GM23248 (cell line): ENCODE measurements at places on chromosomes 12 and 14. TPM values are rescaled to one million over a fixed set of nuclear protein-coding genes. Genes with fewer than 3 reads are reported as not detected.

DNA sequence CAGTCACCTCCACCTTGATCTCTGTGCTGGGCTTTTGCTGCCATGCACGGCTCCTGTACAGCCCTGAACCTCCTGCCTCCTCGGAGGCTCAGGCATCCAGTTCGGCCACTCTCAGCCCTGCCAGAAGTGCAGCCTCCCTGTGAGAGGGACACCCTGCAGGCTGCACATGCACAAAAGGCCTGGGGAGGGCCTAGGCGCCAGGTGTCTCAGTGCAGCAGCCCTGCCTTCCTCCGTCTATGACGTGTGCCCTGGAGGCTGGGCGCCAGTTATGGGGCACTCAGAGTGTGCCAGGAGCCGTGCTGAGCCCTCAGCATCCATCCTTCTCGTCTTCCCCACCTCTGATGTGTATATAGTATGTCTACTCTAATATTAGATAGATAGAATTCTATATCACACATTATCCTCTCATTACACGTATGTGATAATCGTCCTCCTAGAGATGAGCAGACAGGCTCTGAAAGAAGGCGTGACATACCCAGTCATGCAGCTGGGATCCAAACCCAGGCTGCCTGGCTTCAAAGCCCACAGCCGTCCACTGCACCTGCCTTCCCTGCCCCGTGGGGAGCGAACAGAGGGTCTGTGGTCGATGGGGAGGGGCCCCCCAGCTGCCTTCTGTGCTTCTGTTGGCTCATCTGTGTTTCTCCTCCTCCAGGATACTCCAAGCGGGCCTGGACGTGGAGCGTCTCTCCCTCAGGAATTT, 101.1 kb downstream of the B4GALNT3 start:
- H3K27me3 ChIP-seq, result peaks cover 10% of the 10 kb centered on the region; the same call in 1 of the 2 replicates
- no peak overlapping the region for H3K4me3 ChIP-seq
- no peak overlapping the region for H3K27ac ChIP-seq
- no peak for DNase-seq
- H3K36me3 ChIP-seq, result no peaks in the 10 kb centered on the region

DNA sequence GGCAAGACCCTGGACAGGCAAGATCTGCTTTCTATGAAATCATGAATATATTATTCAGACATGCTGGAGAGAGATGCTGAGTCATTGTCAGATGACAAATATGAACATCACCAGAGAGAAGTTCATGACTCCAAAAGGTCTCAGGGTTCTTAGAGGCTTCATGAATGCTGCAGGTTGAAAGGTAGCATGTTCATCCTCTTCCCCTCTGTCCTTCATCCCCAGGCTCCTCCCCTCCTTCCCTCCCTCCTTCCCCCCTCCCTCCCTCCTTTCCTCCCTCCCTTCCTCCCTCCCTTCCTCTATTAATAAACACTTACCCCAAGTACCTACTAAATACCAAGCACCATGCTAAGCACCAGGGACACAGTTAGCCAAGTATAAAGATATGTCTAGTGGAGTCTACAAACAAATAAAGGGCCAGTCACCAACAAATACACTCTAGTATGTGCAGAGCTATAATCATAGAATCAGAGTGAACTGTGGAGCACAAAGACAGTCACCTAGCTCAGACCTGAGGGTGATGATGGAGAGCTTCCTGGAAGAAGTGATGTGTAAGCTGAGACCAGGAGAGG, 46.2 kb downstream of the RPH3A start:
- H3K4me3 ChIP-seq, result no peak overlapping the region
- no peaks in the 10 kb centered on the region for H3K36me3 ChIP-seq
- no peak overlapping the region for H3K27ac ChIP-seq
- H3K4me1 ChIP-seq, result no peaks in the 10 kb centered on the region
- H3K27me3 ChIP-seq, result no peaks in the 10 kb centered on the region
- DNase-seq, result peak; percentile 55

DNA sequence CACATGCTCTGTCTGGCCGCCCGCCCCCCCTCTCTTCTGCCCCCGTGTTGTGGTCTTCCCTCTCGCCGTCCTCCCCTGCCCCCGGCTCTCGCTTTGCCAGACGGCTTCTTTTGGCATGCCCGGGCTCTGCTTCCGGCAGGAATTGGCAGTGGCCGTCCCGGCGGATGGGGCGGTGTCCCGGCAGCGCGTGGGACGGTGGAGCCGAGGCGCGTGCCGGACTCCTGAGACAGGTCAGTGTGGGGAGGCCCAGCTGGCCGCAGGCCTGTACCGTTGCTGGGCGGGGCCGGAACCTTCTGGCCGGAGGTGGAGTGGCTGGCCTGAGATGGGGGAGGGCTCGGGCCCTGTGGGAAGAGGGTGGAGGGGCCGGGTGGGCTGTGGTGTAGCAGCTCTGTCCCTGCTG, 17.1 kb downstream of the KIF26A start:
- no peaks in the 10 kb centered on the region for H3K36me3 ChIP-seq
- H3K4me1 ChIP-seq, result no peaks in the 10 kb centered on the region
- no peaks in the 10 kb centered on the region for H3K27me3 ChIP-seq
- no peak overlapping the region for H3K27ac ChIP-seq

- H3K4me1 ChIP-seq, result peaks cover 16% of the 10 kb centered on the region; the same call in 1 of the 2 replicates
- no peak for DNase-seq
Observed at GRCh38 chr12:32757157-32757556, 1.5 kb upstream of the YARS2 start.

GRCh38 chr12:16063726-16064125, 152.6 kb downstream of the DERA start:
- no peak for DNase-seq
- no peaks in the 10 kb centered on the region for H3K27me3 ChIP-seq
- no peaks in the 10 kb centered on the region for H3K4me1 ChIP-seq
- no peak overlapping the region for H3K27ac ChIP-seq
- H3K4me3 ChIP-seq, result no peak overlapping the region

- no peak for DNase-seq
- H3K36me3 ChIP-seq, result no peaks in the 10 kb centered on the region
- H3K4me1 ChIP-seq, result peaks cover 23% of the 10 kb centered on the region
- no peak overlapping the region for H3K4me3 ChIP-seq
- no peak overlapping the region for H3K27ac ChIP-seq
- H3K27me3 ChIP-seq, result no peaks in the 10 kb centered on the region
Observed at GRCh38 chr12:19761463-19761862, 322.2 kb downstream of the AEBP2 start.

Gene PTPRO
- 0.13 and 0.22 TPM in 2 replicates for total RNA-seq

Gene IFI27
- not detected in 2 replicates for total RNA-seq

Gene KNTC1
- 15.5 and 20.2 TPM in 2 replicates for total RNA-seq

Gene TMEM132C
- not detected in 2 replicates for total RNA-seq

Gene CCDC184
- total RNA-seq, result 1.0 and 1.7 TPM in 2 replicates
